ENCODE measurements at places on chromosomes 6 and 20. TPM values are rescaled to one million over a fixed set of nuclear protein-coding genes. Genes with fewer than 3 reads are reported as not detected.

DNA sequence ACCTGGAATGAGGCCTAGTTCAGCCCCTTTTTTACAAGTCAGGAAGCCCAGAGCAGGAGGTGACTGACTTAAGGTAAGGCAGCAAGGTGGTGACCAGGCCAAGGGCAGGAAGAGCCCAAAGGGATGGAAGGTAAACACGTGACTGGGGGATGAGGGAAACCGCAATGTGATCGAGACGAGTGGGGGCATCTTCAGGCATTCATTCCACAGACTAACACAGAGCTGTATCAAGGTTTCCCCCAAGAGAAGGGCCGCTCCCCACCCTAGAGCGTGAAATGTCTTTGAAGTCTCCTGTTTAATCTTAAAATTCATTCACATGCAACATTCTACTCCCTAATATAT lies 76.3 kb upstream of the PIM1 start:
- DNase-seq: no peak

DNA sequence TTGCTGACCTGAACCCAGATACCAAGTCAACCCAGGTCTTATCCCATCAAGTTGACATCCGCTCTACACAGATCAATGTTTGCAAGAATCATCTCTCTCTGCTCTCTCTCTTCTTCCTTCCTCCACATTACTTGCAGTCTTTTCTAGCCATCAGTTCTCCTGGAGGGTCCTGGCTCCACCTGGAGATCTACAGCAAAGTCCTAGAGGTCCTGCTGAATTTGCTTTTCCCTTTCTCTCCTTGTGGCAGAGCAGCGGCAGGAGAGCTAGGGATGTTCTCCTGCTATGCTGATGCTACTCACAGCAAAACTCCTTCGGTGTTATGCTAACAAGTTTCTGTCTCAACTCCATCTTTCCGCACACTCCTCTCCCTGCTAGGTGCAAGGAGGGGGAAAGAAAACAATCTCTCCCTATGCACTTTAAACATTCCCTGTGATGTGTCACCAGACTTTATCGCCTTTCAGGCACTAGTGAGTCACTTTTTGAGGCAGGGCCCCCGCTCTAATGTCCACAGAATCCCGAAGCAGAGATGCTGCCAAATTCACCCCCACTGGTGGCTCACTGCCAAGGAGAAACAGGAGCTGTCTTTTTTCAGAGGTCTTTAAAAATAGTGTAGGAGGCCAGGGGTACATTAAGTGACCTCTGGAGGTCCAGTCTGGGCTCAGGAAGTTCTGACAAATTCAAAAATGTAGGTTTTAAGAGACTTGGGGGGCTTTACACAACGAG lies 62.6 kb downstream of the FAM50B start:
- DNase-seq: no peak

GRCh38 chr6:160041608-160042007 lies 72.7 kb downstream of the IGF2R start:
- peak; percentile 80 for DNase-seq

The C20orf141 gene
- not detected for total RNA-seq

DNA sequence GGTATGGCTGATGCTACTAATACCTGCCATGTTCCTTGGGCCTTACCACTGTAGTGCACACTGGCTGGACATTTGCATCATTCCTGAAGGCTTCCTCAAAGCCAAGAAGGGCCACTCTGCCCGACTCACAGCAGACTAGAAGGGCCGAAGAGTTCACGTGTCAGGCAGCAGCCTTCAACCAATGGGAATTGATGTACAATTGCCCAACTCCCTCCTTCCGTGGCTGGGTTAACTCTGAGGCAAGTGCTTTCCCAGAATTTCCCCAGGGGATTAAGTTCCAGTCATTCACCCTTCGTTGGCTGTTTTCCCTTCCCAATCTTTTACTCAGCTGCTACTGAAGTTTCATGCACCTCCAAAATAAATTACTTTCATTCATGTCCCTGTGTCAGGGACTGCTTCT lies 29.8 kb downstream of the PSMB9 start:
- DNase-seq: peak; percentile 74

The SRMS gene
- total RNA-seq: not detected

- no peak for DNase-seq
Measured at GRCh38 chr6:31332637-31333602, 24.1 kb downstream of the HLA-B start.

The ZNF165 gene
- total RNA-seq: 2.3 TPM

The ZSCAN23 gene
- total RNA-seq: 2.2 TPM

The PXDC1 gene
- total RNA-seq: 70.8 TPM

- no peak for DNase-seq
Measured at GRCh38 chr6:3252861-3253596, 5.7 kb upstream of the PSMG4 start.
